ENCODE measurements at places on chromosomes 7 and 10. TPM values are rescaled to one million over a fixed set of nuclear protein-coding genes. Genes with fewer than 3 reads are reported as not detected.

STOX1 gene
- 0.29 TPM for total RNA-seq

ENKUR gene
- total RNA-seq = not detected

SPDYE16 gene
- total RNA-seq = 0.36 TPM

OPALIN gene
- total RNA-seq = not detected

PCDH15 gene
- total RNA-seq = not detected

CHAT gene
- not detected for total RNA-seq

ST7 gene
- total RNA-seq = 19.9 TPM

ORC5 gene
- 22.1 TPM for total RNA-seq

CACNB2 gene
- total RNA-seq = under 0.01 TPM

TAS2R4 gene
- 2.9 TPM for total RNA-seq

GPR26 gene
- not detected for total RNA-seq

GRCh38 chr10:18044976-18045720, 93.4 kb downstream of the SLC39A12 start:
- peaks cover 24% of the 10 kb centered on the region for H3K4me1 ChIP-seq
- no peaks in the 10 kb centered on the region for H3K27me3 ChIP-seq
- H3K4me3 ChIP-seq = no peak overlapping the region

GRCh38 chr7:155505422-155505793, 41.0 kb downstream of the CNPY1 start:
- no peaks in the 10 kb centered on the region for H3K36me3 ChIP-seq
- no peak for DNase-seq
- H3K27ac ChIP-seq = no peak overlapping the region
- H3K4me3 ChIP-seq = no peak overlapping the region
- H3K4me1 ChIP-seq = no peaks in the 10 kb centered on the region

DNA sequence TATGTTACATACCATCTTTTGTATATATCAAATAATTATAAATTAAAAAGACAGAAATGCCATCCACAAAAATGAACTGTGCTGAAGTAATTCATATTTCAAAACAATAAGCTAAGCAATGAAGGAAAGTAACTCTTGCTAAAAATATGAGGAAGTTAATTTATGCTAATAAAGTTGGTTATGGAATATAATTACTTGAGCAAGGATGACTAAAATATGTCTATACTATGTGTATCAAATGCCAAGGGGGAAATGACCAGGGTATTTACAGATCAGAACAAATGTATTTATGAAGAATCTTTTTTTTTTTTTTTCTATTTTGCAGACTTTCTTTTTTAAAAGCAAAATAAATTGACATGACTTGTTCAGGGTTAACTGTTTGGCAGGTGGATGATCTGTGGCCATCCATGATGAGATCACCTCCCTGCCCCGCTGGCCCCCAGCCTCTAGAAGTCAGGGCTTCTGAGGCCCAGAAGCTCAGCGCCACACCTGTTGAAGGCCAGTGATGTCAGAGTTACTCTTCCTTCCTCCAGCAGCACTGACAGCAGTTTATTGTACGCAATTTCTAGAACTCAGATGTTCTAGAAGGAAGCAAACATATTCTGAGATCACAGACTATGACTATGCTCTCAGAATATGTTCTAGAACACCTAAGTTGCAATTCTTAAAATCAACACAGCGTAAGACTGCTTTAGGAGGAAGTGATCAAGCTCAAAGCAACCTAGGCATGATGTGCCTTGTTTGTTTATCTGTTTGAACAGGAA, 196.1 kb upstream of the KLF14 start:
- peaks cover 53% of the 10 kb centered on the region for H3K36me3 ChIP-seq
- H3K27me3 ChIP-seq = no peaks in the 10 kb centered on the region
- no peak for DNase-seq
- peaks cover 26% of the 10 kb centered on the region for H3K4me1 ChIP-seq
- no peak overlapping the region for H3K4me3 ChIP-seq

- H3K4me1 ChIP-seq = peaks cover 11% of the 10 kb centered on the region
- no peak overlapping the region for H3K27ac ChIP-seq
- no peak for DNase-seq
- H3K27me3 ChIP-seq = no peaks in the 10 kb centered on the region
- no peaks in the 10 kb centered on the region for H3K36me3 ChIP-seq
Observed at GRCh38 chr7:8105449-8106095, 137.0 kb downstream of the GLCCI1 start.

GRCh38 chr10:131109726-131110125, 201.8 kb downstream of the TCERG1L start:
- H3K36me3 ChIP-seq = no peaks in the 10 kb centered on the region
- no peak overlapping the region for H3K4me3 ChIP-seq
- no peak overlapping the region for H3K27ac ChIP-seq
- no peaks in the 10 kb centered on the region for H3K4me1 ChIP-seq

- no peaks in the 10 kb centered on the region for H3K36me3 ChIP-seq
- H3K4me3 ChIP-seq = no peak overlapping the region
- no peak for DNase-seq
- H3K4me1 ChIP-seq = no peaks in the 10 kb centered on the region
- H3K27me3 ChIP-seq = no peaks in the 10 kb centered on the region
Observed at GRCh38 chr7:136150311-136150710, 173.2 kb upstream of the MTPN start.

GRCh38 chr10:113449006-113449695, 103.7 kb upstream of the HABP2 start:
- H3K4me3 ChIP-seq = no peak overlapping the region
- H3K4me1 ChIP-seq = no peaks in the 10 kb centered on the region
- no peak for DNase-seq
- H3K27ac ChIP-seq = no peak overlapping the region
- peaks cover 25% of the 10 kb centered on the region for H3K27me3 ChIP-seq
- no peaks in the 10 kb centered on the region for H3K36me3 ChIP-seq

GRCh38 chr10:21002091-21002878, 105.2 kb upstream of the NEBL start:
- DNase-seq = peak; percentile 81
- H3K4me3 ChIP-seq = no peak overlapping the region
- H3K4me1 ChIP-seq = peaks cover 3% of the 10 kb centered on the region
- H3K36me3 ChIP-seq = no peaks in the 10 kb centered on the region
- no peaks in the 10 kb centered on the region for H3K27me3 ChIP-seq

DNA sequence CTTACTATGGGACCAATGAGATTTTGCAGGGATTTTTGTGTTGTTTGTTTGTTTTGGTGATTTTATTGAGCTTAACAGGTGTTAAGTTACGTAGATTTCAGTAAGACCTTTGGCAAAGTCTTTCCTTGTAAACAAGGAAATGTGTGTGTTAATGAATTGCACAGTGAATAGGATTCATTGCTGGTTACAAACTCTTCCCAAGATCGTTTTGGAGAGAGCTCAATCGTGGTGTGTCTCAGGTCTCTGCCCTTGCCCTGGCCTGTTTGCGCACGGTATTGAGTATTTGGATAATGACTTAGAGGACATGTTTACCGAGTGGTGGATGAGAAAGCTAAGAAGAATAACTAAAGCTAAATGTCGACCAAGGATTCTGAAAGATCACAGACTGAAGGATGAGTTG, 41.9 kb downstream of the PRPF18 start:
- DNase-seq = no peak
- H3K27ac ChIP-seq = no peak overlapping the region
- H3K27me3 ChIP-seq = no peaks in the 10 kb centered on the region
- H3K36me3 ChIP-seq = peaks cover 9% of the 10 kb centered on the region

- no peaks in the 10 kb centered on the region for H3K36me3 ChIP-seq
- no peaks in the 10 kb centered on the region for H3K27me3 ChIP-seq
- no peak overlapping the region for H3K4me3 ChIP-seq
Observed at GRCh38 chr10:89549510-89549909, 14.1 kb upstream of the SLC16A12 start.

DNA sequence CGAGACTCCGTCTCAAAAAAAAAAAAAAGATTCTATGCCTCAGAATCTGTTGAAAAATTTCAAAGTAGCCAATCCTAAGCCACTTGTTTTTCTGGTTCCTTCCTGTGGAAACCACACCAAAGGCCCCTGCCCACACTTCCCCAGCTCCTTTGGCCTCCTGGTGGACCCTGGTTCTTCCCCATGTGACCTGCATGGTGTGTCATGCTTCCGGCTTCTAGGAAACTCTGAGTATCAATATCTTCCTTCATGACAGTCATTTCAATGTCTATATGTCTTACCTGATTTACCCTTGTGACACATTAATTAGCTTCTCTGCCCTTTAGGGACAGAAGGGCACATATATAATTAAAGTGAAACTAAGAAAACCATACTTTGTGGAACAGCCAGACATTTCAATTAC, 80.4 kb upstream of the GRB10 start:
- H3K36me3 ChIP-seq = no peaks in the 10 kb centered on the region
- no peaks in the 10 kb centered on the region for H3K4me1 ChIP-seq
- no peak overlapping the region for H3K4me3 ChIP-seq

- no peak for DNase-seq
- no peaks in the 10 kb centered on the region for H3K4me1 ChIP-seq
- H3K36me3 ChIP-seq = no peaks in the 10 kb centered on the region
Observed at GRCh38 chr7:10355816-10356215, 617.9 kb upstream of the PHF14 start.

DNA sequence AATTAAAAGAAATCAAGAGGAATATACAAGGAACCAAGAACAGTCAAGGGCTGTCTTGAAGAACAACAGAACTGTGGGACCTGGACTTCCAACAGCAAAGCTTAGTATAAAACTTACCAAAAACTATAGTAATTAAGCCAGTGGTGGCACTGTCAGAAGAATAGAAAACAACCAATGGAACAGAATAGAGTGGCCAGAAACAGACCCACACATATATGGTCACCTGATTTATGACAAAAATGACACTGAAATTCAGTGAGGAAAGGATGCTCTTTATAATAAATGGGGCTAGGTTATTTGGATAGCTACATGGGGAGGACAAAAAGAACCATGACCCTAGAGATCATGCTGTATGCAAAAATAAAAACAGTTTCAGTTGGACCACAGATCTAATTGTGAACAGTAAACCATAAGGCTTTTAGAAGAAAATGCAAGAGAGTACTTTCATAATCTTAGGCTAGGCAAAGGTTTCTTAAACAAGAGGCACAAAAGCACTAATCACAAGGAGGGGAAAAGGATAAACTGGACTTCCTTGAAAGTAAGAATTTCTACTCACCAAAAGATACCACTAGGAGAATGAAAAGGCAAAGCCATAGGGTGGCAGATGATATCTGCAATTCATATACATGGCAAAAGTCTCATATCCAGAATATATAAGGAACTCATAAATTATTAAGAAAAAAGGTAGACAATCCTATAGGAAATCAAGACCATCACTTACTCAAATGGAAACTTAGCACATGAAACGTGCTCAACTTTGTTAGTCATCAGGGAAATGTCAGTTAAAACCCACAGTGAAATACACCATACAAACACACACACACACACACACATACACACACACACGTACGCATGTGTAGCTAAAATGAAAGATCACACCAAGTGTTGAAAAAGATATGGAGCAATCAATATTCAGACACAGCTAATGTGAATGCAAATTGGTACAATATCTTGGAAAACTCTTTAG, 20.8 kb downstream of the HYCC1 start:
- H3K4me1 ChIP-seq = peaks cover 20% of the 10 kb centered on the region
- no peak overlapping the region for H3K4me3 ChIP-seq
- H3K36me3 ChIP-seq = peaks cover 14% of the 10 kb centered on the region
- DNase-seq = no peak

- peak; percentile 36 for DNase-seq
- H3K27ac ChIP-seq = no peak overlapping the region
- H3K36me3 ChIP-seq = no peaks in the 10 kb centered on the region
- H3K4me1 ChIP-seq = no peaks in the 10 kb centered on the region
- no peaks in the 10 kb centered on the region for H3K27me3 ChIP-seq
Observed at GRCh38 chr7:33685981-33686683, 219.2 kb upstream of the BMPER start.

- peak; percentile 43 for DNase-seq
- H3K36me3 ChIP-seq = no peaks in the 10 kb centered on the region
- no peak overlapping the region for H3K27ac ChIP-seq
- H3K4me1 ChIP-seq = peaks cover 3% of the 10 kb centered on the region
- no peak overlapping the region for H3K4me3 ChIP-seq
- H3K27me3 ChIP-seq = no peaks in the 10 kb centered on the region
Observed at GRCh38 chr7:150941351-150942000, 36.6 kb downstream of the KCNH2 start.

DNA sequence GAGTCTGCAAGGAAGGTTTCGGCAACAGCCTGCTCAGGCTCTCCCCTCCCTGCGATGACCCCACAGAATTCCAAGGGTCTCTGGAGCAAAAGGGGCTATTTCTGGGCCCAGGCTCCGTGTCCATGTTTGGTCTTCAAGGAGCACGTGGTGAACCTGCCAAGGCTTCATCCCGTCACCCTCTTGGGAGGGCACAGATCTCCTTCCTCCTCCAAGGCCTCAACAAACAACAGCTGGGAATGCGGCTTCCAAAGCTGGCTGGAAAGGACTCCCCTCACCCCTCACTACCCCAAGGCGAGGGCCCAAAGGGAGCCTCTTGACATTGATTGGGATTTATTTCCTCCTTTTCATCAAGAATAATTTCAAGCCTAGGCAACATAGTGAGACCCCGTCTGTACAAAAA, 14.0 kb upstream of the KPNA7 start:
- H3K4me3 ChIP-seq = no peak overlapping the region
- H3K27me3 ChIP-seq = no peaks in the 10 kb centered on the region
- no peaks in the 10 kb centered on the region for H3K36me3 ChIP-seq
- no peak for DNase-seq
- H3K4me1 ChIP-seq = peaks cover 5% of the 10 kb centered on the region

- peaks cover 4% of the 10 kb centered on the region for H3K27me3 ChIP-seq
- H3K27ac ChIP-seq = no peak overlapping the region
- no peak for DNase-seq
- H3K4me3 ChIP-seq = no peak overlapping the region
Observed at GRCh38 chr10:5125315-5126044, 31.3 kb downstream of the AKR1C3 start.
